ENCODE measurements at places on chromosomes 4 and X.

DNA sequence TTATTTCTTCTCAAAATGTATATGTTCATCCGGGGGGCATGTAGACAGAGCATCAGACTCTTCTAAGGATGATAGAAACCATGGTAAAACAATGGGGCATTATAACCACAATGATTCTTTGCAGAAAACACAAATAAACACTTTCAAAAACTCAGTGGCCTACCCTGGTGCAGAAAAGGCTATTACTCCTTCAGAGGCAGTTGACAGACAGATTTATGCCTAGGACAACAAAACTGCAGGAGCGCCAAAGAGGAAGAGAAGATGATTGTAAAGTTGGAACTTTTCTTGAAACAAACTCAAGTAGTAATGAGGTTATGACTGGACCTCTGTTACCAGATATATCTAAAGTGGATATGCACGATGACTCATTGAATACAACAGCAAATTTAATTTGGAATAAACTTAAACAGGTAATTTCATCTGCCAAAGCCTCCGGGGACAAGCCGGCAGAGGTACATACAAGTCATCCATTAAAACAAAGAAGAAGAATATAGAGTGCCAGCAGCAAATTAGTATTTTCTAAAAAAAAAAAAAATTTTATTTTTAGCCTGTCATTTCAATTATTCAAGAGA is 1068.4 kb upstream of the INTU start:
- DNase-seq: no peak

DNA sequence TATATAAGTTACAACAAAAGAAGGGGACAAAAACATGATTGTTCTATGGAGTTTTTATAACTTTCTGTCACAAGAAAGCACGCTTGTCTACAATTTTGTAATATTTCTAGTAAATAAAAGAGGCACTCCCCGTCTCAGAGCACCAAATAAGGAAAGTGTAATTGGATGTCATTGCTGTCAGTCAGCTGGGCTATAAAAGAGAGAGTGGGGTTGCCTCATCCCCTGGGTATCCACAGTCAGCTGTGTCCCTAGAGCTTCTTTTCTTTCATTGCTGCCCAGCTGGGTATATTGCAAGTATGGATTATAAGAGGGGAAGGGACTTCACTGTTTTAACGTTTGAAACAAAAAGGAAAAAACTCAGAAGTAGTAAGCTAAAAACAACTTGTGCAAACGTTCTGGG is 61.3 kb downstream of the NPNT start:
- no peak for DNase-seq

DNA sequence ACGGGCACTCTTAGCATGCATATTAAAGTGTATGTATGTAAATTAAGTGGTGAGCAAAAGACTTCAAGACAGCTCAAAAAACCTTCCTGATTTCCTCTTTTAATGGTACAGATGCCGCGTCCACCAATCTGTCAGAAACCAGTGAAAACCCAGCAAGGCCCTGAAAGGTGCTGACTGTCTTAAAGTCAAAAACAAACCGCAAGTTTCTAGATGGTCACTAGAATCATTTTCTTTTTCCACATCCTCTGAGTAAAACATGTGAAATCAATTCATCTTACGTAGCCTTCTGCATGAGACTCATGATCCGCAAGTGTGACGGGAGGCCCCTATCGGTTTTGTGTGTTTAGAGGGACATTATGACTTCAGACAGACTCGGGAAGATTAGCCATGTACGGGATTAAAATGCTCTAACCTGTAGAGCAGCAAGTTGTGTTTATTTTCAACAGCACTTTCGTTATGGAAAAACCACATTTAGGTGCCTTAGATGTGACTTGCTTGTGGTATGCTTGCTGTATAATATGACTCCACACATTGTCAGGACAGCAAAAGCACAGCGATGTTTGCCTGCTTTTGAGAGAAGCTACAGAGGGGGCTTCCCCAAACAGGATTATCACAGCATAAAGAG is 88.2 kb upstream of the STS start:
- DNase-seq: no peak

- DNase-seq: no peak
These were observed 97.7 kb downstream of the TMA16 start for GRCh38 chr4:163592212-163592611.

GRCh38 chrX:40952855-40953254 is 132.4 kb upstream of the USP9X start:
- no peak for DNase-seq

- no peak for DNase-seq
These were observed 61.7 kb upstream of the HAND2 start for GRCh38 chr4:173591760-173592159.

Data from RWPE1 (cell line).